T-cell (primary cell): ENCODE measurements at places on chromosomes 1 and 21. TPM values are rescaled to one million over a fixed set of nuclear protein-coding genes. Genes with fewer than 3 reads are reported as not detected.

The SLC1A7 gene
- total RNA-seq = not detected

The SLAMF6 gene
- 49.1 TPM for total RNA-seq

DNA sequence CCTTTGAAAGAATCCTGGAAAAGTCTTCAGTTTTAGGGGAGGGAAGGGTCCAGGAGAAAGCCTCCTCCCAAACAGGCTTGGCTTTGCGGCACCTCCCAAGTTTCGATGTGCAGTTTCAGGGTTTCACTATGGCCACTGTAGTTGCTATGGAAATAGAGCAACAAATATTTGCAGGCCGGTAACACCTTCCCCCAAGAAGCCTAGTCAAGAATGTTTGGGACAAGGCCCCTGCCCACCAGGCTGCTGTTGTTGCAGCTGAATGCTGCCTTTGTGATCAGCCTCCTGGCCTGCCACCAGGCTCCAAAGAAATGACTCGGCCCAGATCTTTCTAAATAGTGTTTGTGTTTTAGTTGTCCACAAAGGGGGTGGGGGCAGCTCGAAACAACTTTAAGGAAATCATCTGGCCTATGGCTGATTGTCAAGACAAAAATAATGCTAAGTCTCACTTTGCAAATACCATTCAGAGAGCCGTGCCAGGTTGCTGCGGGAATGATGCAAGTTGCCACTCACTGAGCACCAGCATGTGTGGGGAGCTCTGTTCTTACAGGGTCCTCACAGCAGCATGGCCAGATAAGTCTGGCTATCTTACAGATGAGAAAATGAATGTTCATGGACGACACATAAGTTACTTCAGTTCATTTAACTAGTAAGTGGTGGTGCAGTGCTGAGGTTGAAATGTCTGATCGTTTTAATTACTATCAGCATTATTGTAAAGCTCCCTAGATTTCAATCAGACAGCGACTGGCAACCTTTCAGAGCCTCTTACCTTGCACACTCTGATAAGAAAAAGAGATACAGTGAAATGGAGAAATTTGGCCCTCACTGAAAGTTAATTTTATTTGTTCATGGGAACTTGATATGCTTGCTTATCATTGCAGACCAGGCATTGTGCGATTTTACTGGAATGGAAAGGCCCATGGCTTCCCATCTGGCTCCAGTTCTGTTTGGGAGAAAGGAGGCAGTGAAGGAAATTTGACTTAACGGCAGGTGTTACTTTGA is 91.2 kb upstream of the JUN start:
- no peak for DNase-seq

The LCE3D gene
- total RNA-seq = not detected

The SYT14 gene
- total RNA-seq = not detected

The FCRL1 gene
- 2.4 TPM for total RNA-seq

- no peak for DNase-seq
These were observed 33.3 kb downstream of the SLC66A1 start for GRCh38 chr1:19345391-19345790.

DNA sequence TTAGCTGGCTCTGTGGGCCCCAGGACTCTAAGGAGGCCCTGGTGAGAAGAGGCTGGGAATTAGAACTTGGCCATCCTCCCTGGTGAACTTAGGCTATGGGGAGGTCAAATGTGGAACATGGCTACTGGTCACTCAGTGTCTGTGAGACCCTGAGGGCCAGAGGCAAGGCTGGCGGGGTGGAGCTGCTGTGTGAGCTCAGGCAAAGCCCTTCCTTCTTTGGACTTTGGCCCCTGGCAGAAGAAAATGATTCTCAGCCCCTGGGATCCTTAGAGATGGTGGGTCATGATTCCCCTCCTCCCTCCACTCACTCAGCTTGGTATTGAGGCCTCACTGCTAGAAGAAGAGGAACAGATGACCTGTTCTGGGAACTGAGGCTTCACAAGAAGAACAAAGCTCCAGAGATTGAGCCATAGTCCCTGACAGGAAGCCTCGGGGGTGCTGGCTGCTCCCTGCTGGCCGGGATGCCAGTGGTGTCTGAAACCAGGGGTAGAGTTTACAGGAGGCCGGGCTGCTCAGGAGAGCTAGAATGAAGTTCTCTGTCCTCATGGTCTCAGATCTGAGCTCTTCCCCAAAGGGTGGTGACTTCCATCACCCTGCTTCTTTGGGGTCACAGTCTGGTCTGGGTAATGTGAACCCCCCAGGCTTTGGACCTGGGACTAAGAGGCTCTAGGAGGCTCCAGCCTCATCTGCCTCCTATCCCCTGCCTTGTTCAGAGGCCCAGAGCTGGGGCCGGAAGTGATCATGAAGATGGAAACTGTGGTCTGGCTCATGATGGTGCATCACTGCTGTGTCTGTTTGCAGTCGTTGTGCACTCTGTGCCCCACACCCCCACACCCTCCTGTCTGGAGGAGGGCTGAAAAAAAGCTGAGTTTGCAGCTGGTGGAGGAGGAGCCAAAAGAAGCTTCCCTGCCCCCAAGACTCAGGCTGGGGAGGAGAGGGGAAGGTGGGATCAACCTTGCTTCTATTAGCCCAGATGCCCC is 905 bp downstream of the BTBD19 start:
- peak; percentile 91 for DNase-seq

DNA sequence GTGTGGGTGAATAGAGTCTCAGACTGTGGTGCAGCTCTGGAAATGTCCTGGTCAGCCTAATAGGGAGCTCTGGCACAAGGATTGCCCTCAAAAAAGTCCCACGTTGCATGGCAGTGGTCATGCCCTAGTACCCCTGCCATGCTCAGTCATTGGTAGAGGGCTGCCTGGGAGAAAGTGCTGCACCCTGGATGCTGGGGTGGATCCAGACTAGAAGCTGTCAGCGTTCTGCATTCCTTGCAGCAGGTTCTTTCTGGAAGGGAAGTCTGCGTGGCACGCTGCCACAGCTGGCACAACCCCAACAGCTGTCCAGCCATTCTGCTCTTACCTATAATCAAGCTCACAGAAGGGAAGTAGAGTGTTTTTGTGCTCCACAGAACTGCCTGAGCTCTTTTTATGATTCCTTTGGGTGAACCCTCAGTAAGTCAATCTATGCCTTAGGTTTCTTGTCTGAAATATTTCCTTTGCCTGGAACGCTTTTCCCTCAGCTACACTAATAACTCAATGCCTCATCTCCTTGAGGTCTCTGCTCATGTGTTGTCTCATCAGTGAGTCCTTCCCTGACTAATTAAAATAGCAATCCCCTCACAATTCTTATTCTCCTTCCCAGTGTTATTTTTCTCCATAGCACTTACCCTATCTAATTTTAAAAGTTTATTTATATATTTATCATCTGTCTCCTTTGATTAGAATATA is 61.5 kb upstream of the JAK1 start:
- no peak for DNase-seq

DNA sequence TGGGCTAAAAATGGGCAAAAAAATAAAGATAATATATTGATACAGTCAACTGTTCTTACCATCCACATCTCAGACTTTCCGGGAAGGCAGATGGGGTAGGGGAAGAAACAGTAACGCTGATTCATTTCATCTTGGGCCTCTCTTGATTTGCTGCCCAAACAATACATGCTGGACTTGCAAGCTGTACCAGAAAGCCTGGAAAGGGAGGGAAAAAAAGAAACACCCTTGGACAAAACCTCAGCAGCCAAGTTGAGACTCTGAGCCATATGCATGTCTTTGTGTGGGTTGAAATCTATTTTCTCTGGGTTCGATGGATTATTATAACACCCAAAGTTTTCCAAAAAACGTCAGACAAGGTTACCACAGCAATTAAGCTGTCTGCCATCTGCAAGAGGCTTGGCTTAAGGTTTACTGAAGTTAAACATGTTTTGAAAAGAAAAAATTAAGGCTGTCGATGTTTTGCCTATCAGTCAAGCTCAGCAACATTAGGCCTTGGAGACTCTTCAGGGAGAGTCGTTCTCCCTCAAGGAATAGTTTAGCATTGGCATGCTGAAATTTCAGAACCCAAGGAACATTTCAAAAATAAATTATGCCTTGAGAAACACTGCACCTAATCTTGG is 71.2 kb downstream of the PSMG1 start:
- DNase-seq = no peak

The VHLL gene
- not detected for total RNA-seq

DNA sequence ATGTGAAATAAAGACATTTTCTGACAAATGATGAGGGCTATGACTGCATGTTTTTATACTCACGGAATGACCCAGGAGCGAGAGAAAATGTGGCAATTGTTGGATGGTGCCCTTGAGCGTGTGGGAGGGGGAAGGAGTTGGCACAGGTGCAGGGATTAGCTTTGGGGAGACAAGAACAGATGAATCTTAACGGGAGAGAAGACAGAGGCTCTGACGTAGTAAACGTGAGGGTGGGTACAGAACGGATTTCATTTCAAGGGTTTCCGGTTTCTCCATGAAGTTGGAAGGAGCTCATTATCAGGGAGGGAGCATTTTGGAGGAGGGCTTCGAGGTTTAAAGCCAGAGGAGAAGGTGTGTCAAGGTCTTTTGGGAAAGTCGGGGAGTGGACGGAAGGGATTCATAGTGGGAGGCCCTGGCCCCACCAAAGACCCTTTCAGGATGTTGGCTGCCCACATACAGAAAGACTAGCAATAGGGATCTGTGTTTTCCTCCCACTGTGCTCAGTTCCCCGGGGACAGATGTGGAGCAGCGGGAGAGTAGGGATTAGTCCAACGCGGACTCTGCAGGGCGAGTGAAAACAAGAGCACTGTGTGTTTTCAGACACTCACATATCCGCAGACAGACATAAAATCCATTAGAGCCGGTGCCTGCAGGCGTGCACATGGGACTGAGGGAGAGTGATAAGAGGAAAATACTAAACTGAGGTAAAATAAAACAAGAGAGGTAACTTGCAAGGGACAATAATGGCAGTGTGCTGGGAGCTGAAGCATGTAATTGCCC is 584.1 kb downstream of the AJAP1 start:
- DNase-seq = no peak
